ENCODE measurements at places on chromosomes 5 and 9. TPM values are rescaled to one million over a fixed set of nuclear protein-coding genes. Genes with fewer than 3 reads are reported as not detected.

Gene PTPDC1
- 8.0 TPM for total RNA-seq

Gene PRDM9
- total RNA-seq, result not detected

GRCh38 chr9:82334286-82334685 is 345.7 kb downstream of the SPATA31D1 start:
- DNase-seq, result no peak

- DNase-seq, result no peak
Measured at GRCh38 chr9:35341021-35341420, 148.9 kb upstream of the RUSC2 start.

DNA sequence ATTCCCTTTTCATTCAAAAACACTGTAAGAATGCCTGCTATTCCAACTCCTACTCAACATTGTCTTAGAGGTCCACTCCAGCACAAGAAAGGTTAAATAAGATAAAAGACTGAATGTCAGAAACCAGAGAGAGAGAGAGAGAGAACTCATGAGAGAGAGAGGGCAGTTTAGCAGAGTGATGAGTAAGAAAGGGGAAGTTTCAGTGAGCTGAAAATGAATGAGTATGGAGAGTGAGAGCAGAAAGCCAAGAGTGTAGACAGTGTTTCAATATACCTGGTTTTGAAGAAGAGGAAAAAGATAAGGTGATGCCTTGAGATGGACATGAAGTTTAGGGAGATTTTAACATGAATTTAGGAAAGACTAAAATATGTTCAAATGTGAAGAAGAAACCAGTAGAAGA is 528.0 kb upstream of the SEMA6A start:
- no peak for DNase-seq
